ENCODE measurements at places on chromosomes 5 and 9.

DNA sequence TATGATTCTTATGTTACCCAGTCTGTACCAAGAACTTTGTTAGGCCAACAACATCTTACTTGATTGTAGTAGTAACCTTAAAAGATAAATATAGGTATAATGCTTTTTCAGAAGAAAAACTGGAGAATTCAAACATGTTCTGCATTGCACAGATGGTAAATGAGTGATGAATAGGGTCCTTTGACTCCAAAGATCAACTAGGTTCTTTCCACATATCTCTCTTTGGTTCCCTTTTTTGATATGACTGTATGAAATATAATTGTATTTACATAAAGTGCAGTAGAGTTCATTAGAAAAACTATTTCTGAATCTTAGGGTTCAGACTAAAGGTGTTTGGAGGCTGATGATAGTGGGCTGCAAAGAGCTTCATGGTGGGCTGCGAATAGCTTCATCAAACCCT, 150.5 kb upstream of the CDKN2B start:
- no peak for DNase-seq

- DNase-seq = no peak
Measured at GRCh38 chr9:98879094-98879962, 64.4 kb upstream of the COL15A1 start.

- no peak for DNase-seq
Measured at GRCh38 chr5:6383376-6383775, 5.0 kb upstream of the MED10 start.

GRCh38 chr9:112091810-112092209, 83.3 kb downstream of the SUSD1 start:
- no peak for DNase-seq

DNA sequence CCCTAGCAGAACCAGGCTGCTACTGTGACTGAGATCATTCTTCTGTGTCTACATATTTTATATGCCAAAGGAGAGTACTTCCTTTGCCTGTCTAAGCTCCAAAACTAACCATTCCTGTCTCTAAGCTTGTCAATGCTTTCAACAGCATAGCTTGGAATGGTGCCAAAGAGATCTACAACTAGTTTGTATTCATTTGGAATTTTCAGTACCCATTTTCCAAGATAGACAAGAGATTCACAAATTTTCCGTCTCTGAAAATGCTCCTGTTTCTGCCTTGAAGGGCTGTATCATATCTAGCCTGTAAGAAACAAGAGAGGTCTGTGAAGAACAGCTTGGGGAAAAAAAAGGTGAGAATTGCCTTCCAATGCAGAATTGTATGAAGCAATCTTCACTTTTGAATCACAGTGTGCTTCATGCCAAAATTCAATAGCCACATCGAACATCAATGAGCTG, 334.4 kb upstream of the ACTBL2 start:
- DNase-seq = no peak

- DNase-seq = no peak
Measured at GRCh38 chr5:41748631-41749030, 121.6 kb downstream of the OXCT1 start.

DNA sequence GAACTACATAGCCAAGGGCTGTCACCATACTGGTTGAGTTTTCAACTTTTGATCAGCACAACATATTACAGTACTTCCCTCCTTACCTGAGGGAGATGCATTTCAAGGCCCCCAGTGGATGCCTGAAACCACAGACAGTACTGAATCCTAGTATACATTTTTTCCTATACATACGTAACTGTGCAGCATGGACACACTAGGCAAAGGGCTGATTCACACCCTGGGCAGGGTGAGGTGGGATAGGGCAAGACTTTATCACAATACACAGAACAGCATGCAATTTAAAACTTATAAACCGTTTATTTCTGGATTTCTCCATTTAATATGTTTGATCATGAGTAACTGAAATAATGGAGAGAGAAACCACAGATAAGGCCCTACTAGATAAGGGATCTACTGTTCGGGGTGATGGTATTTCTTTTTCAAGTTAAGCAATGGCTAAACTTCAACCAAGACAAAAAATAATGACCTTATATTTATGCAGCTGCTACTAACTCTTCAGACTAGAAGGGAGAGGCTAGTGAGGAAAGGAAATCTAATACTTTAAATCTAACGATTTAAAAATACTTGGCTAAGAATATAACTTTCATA, 186.9 kb upstream of the GNA14 start:
- no peak for DNase-seq

DNA sequence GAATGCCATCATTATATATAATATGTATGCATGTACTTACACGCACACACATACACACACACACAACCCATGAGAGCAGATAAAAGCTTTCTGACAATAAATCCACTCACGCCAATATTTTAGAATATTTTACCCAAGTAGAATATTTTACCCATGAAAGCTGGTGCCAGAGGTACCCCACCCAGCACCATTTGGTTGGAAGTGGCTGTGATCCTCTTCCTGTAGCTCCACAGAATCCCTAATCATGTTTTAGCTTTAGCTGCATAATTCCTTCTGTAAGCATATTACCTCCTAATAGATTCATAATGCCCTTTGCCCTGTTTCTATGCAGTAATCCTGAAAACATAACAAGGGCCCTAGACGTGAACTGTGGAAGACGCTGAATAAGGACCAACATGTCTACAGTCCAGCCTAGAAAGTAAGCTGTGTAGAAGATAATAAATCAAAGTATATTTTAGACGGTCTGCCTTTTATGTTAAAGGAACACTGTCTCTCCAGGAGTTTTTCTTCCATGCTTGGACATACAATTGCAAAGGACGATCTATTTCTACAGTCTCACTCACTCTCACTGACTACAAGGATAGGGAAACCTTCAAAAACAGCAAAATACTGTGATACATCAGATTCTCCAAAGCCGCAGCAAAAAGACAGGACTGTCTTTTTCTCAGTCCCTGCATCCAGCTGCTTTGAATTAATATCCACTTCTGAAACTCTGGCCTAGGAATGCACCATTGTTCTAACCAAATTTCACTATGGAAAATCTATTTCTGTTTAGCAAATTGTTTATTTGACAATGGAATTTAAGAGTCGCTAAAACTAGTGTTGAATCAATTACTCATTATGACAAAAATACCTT, 98.2 kb downstream of the USP20 start:
- no peak for DNase-seq

DNA sequence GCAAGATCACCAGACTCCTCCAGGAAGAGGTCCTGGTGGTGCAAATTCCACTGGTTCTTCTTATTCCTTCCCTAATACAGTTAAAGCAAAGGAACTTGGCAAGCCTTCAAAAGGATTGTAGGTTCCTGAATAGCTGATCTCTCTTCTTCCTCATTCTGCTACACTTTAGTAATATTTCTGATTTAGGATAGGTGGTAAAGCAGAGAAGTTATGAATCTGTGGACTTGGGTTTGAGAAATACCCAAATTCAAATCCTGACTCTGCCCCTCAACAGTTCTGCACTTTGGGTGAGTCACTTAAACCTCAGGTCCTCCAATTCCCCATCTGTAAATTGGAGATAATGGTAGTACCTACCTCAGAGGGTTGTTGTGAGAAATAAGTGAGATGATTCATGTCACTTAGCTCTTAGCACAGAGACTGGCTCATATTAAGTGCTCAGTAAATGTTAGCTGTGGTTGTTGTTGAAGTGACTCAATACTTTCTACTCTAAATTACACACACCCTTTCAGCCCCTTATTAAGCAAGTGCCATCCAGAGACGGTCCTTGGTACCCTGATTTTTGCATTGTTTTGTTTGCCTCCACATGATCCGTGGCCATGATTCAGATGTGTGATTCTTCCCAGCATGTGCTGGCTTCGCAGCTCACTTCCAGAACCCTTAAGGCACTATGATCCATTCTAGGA, 5.2 kb downstream of the SH3RF2 start:
- DNase-seq = no peak

GRCh38 chr9:135226369-135227050, 139.0 kb downstream of the OLFM1 start:
- DNase-seq = no peak

- DNase-seq = no peak
Measured at GRCh38 chr5:96745844-96746531, 61.8 kb downstream of the ERAP1 start.

GRCh38 chr5:122902263-122902662, 56.9 kb downstream of the SNX24 start:
- no peak for DNase-seq

GRCh38 chr9:69332067-69332685, 7.2 kb downstream of the ENTREP1 start:
- DNase-seq = no peak

DNA sequence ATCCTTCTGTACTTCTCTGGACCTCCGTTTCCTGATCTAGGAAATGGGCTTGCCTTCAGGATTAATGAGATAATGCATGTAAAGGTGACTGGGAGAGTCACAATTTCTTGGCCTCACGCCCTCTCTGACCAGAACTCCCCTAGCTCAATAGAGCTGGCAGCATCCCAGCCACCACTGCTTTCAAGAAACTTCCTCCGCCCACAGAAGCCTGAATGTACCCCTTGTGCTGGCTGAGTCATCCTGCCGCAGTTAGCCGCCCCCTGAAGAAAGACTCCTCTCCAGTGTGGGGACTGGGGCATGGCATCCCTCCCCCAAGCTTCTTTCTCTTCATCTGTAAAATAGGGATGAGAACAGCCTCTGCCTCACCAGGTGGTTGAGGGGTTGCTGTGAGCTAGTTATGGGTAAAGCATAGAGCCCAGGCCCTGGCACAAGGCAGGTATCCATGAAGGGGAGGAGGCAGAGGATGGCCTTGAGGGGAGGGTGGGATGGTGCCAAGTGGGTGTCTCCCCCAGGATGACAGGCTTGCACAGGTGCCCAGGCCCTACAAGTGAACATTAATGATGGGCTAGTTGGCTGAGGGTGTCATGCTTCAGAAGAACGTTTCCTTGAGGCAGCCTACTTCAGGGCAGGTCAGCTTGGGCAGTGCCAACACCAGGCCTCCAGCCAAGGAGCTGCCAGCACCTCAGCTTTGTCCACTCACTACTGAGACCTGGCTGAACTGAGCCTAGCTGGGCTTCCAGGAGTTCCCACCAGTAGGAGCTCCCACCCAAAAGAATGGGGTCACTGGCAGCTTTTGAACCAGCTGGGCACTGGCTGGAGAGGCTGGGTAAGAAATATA, 3.4 kb downstream of the PDLIM4 start:
- DNase-seq = no peak

- no peak for DNase-seq
Measured at GRCh38 chr9:116549786-116550660, 137.1 kb upstream of the TRIM32 start.

GRCh38 chr9:71729816-71730526, 38.3 kb downstream of the CEMIP2 start:
- DNase-seq = no peak

GRCh38 chr5:98163796-98164493, 609.5 kb upstream of the RGMB start:
- no peak for DNase-seq

DNA sequence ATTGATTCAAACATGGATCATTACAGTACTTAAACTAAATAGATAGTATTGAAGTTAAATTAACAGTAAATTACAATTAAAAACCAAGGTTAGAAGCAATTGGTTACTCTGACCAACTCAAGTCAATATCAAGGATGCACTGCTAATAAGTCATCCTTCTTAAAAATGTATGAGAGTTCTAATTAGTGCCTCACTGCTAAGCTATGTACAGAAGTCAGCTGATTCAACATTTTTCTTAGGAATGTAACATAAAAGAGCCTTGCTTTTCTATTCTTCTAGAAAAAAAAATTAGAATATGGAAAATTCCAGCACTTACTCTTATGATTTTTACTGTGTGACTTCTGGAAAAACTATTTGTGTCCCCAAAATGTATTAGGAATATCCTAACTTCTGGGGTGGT, 75.7 kb upstream of the FBN2 start:
- DNase-seq = no peak

- DNase-seq = no peak
Measured at GRCh38 chr5:6700074-6700684, 13.1 kb upstream of the TENT4A start.

DNA sequence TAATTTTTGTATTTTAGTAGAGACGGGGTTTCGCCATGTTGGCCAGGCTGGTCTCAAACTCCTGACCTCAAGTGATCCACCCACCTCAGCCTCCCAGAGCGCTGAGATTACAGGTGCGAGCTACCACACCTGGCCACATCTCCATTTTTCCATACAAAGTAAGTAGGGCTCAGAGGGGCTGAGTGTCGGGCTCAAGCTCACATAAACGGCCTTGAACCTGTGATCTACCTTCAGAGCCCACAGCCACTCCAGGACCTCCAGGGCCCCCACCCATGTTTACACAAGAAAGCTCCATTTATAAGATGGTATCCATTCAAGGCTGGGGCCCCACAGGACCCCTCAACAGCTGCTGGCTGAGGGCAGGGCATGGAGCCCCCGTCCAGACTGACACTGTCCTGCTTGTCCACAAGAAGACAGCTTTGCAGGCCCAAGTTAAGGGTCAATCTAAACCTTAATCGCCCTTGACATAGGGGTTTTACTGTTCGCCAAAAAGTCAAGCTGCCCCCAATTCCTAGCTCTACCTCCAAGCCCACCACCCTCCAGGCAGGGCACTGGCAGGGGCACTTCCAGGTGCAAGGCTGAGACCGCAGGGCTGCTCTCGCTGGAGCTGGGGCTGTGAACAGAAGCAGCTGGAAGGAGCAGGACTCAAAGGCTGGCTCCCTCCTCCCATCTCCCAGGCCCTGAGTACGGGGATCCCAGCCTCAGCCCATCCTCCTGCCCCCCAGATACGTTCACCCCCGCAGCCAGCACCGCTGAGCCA, 18.9 kb downstream of the FAM78A start:
- DNase-seq = no peak

GRCh38 chr5:180438785-180439780, 55.1 kb upstream of the CNOT6 start:
- no peak for DNase-seq

DNA sequence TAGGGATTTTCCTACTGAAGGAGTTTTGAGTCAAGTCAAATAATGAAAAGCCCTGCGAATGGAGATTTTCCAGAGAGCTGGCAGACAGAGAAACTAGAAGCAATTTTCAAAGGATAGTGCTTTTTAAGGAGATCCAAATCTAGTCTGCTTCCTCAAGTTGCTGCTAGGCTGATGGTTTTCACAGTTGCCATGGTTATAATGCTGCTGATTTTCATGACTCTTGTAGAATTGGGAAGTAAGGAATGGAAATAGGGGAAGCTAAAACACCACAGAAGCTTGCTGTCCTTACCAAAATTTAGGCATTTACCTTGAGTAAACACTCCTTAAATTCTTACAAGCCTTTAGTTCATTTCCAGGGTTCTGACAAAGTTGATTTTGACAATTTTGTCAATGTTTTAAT, 30.1 kb upstream of the HAPLN1 start:
- DNase-seq = no peak

- no peak for DNase-seq
Measured at GRCh38 chr5:146474065-146474464, 26.9 kb downstream of the TCERG1 start.
